HL-60 (cell line): ENCODE measurements at places on chromosomes 11 and 22.
A peak's percentile ranks its signal among the peaks of the same experiment; 100 is the strongest.

- no peak for DNase-seq
Measured at GRCh38 chr11:37124384-37124783, 526.3 kb upstream of the RAG2 start.

DNA sequence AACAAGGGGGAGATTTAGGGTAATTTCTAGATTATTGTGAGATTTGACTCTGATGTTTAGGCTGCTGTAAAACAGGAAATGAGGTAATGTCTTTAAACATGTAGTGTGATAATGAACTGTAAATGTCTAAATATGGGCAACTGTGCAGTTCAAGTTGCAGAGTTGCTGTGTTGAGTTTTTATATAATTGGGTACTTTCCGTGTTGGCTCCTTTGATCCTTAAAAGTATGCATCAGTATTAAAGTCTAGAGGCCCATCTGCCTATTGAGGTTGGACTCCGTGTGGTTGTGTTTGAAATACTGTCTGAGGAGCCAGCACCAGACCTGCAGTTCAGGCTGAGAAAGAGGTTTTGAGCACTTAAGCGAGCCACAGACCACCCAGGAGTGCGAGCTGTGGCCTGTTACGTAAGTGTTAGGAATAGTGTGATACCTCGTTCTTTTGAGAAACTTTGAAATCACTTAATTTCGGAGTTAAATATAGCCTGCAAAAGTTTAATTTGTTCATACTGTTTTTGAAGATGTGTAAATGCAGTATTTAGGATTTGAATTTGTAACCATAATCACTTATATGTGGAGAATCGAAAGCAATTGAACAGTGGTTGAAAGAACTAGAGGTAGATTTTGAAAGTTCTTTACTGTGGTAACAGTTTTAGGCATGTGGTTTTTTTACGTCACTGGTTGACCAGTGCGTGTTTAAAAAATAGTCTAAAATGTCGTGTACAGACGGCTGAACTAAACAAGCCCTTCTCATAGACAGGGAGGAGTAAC is 9.0 kb downstream of the FAM118A start:
- peak; percentile 25 for DNase-seq

DNA sequence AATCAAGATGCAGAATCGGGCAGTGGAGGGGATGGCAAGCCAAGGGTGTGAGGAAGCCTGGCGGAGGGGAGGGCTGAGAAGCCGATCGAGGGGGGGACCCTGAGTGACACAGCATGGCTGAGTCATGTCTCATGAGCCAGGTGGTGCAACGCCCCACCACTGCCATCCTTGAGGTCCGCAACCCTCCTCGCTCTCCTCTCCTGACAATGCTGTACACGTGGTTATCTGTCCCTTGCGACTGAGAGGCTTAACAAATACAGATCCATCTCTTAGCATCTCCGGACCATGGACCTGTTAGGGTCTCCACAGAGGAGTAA is 14.2 kb downstream of the SLC22A12 start:
- DNase-seq = no peak

GRCh38 chr22:37501610-37502341 is 15.6 kb upstream of the MFNG start:
- no peak for DNase-seq
